Stimulated activated memory B cell treated with anti-CD40 and anti-IgM and Interleukin-4, amounts not matched to agents 10 μg/mL and 1 μg/mL and 100 μg/mL, for 72 hours (primary cell): ENCODE measurements at places on chromosomes 11 and 22.

- peaks cover 23% of the 10 kb centered on the region for H3K27me3 ChIP-seq
- H3K4me3 ChIP-seq, result peak overlapping the region; percentile 46
- ATAC-seq, result no peak
- no peaks in the 10 kb centered on the region for H3K36me3 ChIP-seq
- H3K4me1 ChIP-seq, result peaks cover 6% of the 10 kb centered on the region
These were observed 30.6 kb downstream of the ARVCF start for GRCh38 chr22:19986011-19986409.

- ATAC-seq, result no peak
- no peak overlapping the region for H3K4me3 ChIP-seq
- H3K4me1 ChIP-seq, result peaks cover 48% of the 10 kb centered on the region
- H3K36me3 ChIP-seq, result no peaks in the 10 kb centered on the region
- H3K27ac ChIP-seq, result peak overlapping the region; percentile 69
These were observed 22.4 kb downstream of the RPL3 start for GRCh38 chr22:39296981-39297489.

GRCh38 chr11:131978351-131978750, 607.9 kb downstream of the NTM start:
- no peaks in the 10 kb centered on the region for H3K36me3 ChIP-seq
- ATAC-seq, result no peak
- no peak overlapping the region for H3K4me3 ChIP-seq
- no peaks in the 10 kb centered on the region for H3K4me1 ChIP-seq
- no peaks in the 10 kb centered on the region for H3K27me3 ChIP-seq
- no peak overlapping the region for H3K27ac ChIP-seq

GRCh38 chr11:94820480-94820879, 52.3 kb downstream of the AMOTL1 start:
- no peaks in the 10 kb centered on the region for H3K36me3 ChIP-seq
- no peak overlapping the region for H3K4me3 ChIP-seq
- H3K27ac ChIP-seq, result no peak overlapping the region

DNA sequence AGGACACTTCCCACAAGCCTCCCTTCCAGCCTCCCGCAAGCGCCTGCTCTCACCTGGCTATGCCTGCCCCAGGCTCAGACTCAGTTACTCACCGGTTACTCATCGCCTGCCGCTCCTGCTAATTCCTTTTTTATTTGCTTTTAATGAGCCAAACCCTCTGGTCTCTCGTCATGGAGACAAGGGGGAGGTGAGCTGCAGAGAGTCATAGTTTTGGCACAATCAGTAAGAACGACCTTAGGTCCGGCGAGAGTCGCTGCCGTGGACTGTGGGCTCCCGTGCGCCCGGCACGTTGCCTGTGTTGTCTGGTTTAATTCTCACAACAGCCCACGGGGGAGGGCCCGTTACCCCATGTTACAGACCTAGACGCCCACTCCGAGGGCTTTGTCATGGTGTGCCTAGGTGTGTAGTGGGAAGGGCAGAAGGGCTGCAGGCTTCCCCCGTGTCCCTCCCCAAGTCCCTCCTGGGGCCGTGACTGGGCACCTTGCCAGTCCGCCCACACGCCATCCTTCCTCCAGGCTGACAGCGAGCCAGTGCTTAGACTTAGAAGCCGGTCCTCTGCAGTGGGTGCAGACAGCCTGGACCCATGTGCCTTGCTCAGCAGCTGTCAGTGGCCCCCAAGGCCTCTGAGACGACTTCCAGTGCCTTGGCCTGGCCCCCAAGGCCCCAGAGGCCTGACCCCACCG, 42.2 kb downstream of the WNT7B start:
- peaks cover 6% of the 10 kb centered on the region for H3K4me1 ChIP-seq
- H3K27ac ChIP-seq, result no peak overlapping the region
- H3K36me3 ChIP-seq, result no peaks in the 10 kb centered on the region
- no peak for ATAC-seq
- H3K4me3 ChIP-seq, result no peak overlapping the region

DNA sequence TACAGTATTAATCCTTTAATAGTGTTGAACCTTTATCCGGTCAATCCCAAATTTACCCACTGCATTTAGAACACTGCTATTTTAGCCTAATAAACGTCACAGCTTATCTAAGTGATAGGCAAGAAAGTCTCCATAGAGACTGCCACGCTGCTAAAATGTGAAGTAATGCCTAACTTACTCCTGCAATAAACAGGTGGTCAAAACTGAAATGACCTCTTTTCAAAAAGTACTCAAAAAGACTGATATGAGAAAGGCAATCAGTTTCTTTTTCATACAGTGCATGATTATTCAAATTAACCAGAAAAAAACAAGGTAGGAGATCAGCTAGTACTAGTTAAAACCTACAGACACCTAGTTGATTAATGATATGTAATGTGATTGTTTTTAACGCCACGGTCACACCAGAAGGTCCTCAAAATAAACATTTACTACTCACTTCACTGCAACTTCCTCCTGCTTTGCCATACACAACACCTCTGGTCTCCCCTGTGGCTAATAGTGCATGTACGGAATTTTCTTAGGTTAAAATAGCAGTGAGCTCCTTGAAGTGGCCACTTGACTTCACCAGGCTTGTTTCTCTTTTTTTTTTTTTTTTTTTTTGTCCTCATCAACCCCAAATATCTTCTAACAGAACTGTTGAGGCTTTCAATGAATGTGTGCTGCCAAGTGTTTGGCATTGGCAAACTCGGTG, 8.8 kb downstream of the ATP5MG start:
- H3K4me3 ChIP-seq, result no peak overlapping the region
- H3K27me3 ChIP-seq, result no peaks in the 10 kb centered on the region
- H3K27ac ChIP-seq, result peak overlapping the region; percentile 52
- H3K4me1 ChIP-seq, result peaks cover 30% of the 10 kb centered on the region
- peaks cover 43% of the 10 kb centered on the region for H3K36me3 ChIP-seq

GRCh38 chr11:60390419-60390818, 5.8 kb upstream of the MS4A14 start:
- peaks cover 38% of the 10 kb centered on the region for H3K4me1 ChIP-seq
- H3K27me3 ChIP-seq, result no peaks in the 10 kb centered on the region
- peak overlapping the region; percentile 54 for H3K27ac ChIP-seq
- ATAC-seq, result no peak

DNA sequence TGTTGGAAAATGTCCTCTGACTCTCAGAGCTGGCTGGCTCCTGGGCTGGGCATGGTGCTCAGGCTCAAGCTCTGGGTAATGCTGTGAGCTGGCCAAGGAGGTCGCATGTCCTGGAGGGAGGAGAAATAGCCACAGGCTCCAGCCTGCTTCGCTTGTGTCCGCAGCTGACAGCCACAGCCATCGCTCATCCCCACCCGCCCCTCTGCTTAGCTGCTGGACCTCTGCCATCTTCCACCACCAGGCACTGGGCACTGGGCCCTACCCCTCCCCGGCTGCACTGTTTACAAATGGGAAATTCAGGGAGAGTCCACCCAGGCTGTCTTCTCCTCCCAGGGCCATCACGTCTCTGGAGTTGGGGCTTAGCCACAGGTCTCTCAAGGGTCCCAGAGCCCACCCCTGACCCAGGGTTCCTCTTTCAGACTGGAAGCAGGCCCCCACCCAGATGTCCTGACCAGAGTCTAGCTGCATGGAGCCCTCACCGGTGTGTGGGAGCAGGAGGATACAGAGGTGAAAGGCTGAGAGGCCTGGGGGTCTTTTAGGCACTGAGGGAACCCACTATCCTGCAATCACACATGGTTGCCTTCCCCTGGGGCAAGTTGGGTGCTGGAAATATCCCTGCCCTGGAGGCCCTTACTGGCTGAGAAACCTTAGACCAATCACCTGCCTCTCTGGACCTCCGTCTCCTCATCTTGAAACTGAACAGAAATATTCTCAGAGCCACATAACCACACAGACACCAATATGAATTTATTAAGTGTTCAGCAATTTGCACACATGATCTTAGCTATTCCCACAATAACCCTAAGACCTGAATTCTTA, 62.7 kb downstream of the CD82 start:
- H3K36me3 ChIP-seq, result peaks cover 4% of the 10 kb centered on the region
- no peak for ATAC-seq
- H3K27ac ChIP-seq, result no peak overlapping the region
- H3K4me1 ChIP-seq, result peaks cover 35% of the 10 kb centered on the region
- H3K27me3 ChIP-seq, result peaks cover 16% of the 10 kb centered on the region

DNA sequence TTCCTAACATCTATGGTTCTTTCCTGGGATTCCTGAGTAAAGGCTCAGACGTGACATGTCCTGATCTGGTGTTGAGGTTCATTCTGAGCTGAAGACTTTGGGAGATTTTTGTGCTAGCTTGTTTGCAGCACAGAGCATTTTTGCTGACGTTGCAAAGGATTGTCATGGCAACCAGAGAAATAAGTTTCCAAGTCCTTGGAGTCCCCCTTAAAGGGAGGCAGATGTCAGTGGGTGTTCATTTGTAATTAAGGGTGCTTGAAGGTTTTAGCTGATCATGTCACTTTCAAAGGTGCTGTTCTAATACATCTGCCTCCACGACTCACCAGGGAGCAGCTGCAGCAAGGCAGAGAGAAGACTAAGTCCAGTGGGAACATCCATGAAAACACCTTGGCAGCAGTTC, 5.4 kb upstream of the SYN3 start:
- no peaks in the 10 kb centered on the region for H3K36me3 ChIP-seq
- H3K4me3 ChIP-seq, result no peak overlapping the region
- no peak overlapping the region for H3K27ac ChIP-seq
- peaks cover 4% of the 10 kb centered on the region for H3K4me1 ChIP-seq
- ATAC-seq, result no peak
- peaks cover 40% of the 10 kb centered on the region for H3K27me3 ChIP-seq

DNA sequence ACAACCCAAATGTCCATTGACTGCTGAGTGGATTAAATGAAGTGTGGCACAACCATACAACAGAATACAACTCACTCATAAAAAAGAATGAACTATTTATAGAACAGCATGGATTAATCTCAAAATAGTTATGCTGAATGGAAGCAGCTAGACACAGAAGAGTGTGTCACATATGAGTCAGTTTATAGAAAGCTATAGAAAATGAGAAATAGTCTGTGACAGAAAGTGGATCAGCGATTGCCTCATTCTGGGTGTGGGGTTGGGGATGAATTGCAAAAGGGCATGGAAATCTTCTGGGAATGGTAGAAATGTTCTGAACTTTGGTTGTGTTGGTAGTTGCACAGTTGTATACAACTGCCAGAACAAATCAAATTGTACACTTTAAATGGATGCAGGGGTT, 37.4 kb downstream of the PRR5L start:
- peaks cover 13% of the 10 kb centered on the region for H3K4me1 ChIP-seq
- no peak overlapping the region for H3K4me3 ChIP-seq
- H3K27ac ChIP-seq, result no peak overlapping the region
- peaks cover 13% of the 10 kb centered on the region for H3K27me3 ChIP-seq
- no peak for ATAC-seq
- H3K36me3 ChIP-seq, result no peaks in the 10 kb centered on the region

- no peak for ATAC-seq
- H3K36me3 ChIP-seq, result no peaks in the 10 kb centered on the region
- H3K4me1 ChIP-seq, result no peaks in the 10 kb centered on the region
- no peak overlapping the region for H3K27ac ChIP-seq
- peaks cover 20% of the 10 kb centered on the region for H3K27me3 ChIP-seq
- no peak overlapping the region for H3K4me3 ChIP-seq
These were observed 15.8 kb upstream of the CARS1 start for GRCh38 chr11:3073029-3073435.

- ATAC-seq, result no peak
- H3K27ac ChIP-seq, result peak overlapping the region; percentile 50
- peaks cover 72% of the 10 kb centered on the region for H3K4me1 ChIP-seq
- no peaks in the 10 kb centered on the region for H3K36me3 ChIP-seq
These were observed 56.7 kb upstream of the PTPRJ start for GRCh38 chr11:47923667-47924066.

GRCh38 chr22:29369460-29369859, 18.9 kb downstream of the AP1B1 start:
- H3K36me3 ChIP-seq, result peaks cover 71% of the 10 kb centered on the region

DNA sequence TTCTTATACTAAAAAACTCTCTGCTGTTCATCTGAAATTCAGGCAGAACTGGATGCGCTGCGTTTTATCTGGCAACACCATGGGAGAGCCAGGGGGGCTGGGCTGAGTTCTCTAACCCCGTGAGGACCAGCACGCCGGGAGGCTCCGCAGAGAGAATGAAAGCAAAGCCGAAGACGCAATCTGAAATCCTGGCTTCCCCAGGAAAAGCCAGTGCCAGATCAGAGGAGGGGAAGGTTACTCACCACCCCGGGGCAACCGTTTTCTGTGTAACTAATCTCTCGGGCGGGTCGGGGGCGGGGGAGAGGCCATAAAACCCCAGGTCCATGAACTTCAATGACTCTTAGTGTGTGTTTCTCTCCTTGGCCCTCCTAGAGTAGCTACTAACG, 99.4 kb downstream of the SHANK2 start:
- H3K4me3 ChIP-seq, result no peak overlapping the region
- H3K36me3 ChIP-seq, result no peaks in the 10 kb centered on the region
- H3K4me1 ChIP-seq, result peaks cover 8% of the 10 kb centered on the region
- peaks cover 62% of the 10 kb centered on the region for H3K27me3 ChIP-seq

DNA sequence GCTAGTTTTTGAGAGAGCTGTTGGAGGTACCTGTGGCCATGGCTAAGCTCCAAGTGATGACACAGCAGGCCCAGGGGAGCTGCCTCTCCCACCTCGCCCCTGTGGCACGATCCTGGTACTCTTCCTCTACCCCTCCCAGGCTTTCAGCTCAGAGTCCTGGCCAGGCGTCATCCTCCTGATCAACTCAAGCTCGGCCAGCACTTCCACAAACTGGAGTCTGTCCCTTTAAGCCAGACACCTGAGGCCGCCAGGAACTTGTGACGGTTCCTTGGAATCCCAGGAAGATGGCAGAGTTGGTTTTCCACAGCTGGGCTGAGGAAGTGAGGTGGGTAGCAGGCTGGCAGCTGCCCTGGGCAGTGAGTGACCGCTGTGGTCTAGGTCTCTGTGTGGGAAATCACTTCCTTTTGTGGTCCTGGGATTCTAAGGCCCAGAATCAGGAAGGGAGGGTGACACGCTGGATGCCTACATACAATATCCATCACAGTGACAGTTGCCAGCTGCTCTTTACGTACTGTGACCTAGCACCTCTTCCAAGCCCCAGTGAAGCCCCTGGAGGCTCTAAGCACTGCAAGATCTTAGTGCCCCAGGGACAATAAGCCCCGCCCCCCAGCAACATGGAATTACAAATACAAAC, 3.2 kb upstream of the CST6 start:
- ATAC-seq, result no peak
- peaks cover 14% of the 10 kb centered on the region for H3K4me1 ChIP-seq
- no peaks in the 10 kb centered on the region for H3K27me3 ChIP-seq

DNA sequence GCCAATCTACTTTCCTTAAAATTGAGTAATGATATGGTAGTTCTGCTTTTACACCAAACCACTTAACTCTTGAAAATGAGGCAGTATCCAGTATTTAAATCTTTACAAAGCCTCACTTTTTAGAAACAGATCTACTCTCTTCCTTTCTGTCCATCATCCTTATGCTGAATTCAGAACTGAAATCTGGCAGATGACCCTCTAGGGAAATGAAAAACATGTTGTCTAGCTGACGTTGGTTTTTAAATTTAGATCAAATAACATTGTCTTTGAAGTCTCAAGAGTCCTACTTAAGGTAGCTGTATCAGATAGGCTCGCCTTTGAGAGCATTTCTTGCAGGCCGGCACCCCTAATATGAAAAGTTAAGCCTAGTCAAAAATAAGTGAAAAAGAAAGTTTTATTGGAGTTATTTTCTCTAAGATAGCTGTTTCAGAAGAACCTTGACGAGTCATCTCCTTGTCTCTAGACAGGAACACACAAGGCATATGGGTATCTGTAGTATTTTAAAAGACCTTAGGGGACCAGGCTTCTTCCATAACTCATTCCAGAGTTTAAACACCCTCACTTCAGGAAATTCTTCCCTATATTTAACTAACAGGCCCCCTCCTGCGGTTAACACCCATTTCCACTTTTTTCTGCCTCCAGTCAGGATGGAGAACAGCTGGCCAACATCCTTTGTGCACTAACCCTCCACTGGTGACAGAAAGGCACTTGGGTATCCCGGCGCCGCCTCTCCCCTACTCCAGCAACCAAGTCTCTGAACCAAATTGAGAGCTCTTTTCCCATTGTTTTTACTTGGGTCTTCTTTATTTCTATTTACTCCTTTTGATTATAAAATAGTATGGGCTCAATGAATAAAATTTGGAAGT, 81.2 kb downstream of the WNT11 start:
- ATAC-seq, result peak; percentile 63
- H3K27me3 ChIP-seq, result no peaks in the 10 kb centered on the region
